Renal cortical epithelial cell (primary cell): ENCODE measurements at places on chromosomes 11 and 22. TPM values are rescaled to one million over a fixed set of nuclear protein-coding genes. Genes with fewer than 3 reads are reported as not detected.

TMEM86A gene
- total RNA-seq = 4.2 and 18.8 TPM in 2 replicates

CCDC188 gene
- 0.10 TPM in 1 of 2 replicates, not detected in the other for total RNA-seq

FRMD8 gene
- total RNA-seq = 67.5 and 89.6 TPM in 2 replicates

- no peak for DNase-seq
These were observed 309.8 kb downstream of the CASP12 start for GRCh38 chr11:104588446-104588845.

DNA sequence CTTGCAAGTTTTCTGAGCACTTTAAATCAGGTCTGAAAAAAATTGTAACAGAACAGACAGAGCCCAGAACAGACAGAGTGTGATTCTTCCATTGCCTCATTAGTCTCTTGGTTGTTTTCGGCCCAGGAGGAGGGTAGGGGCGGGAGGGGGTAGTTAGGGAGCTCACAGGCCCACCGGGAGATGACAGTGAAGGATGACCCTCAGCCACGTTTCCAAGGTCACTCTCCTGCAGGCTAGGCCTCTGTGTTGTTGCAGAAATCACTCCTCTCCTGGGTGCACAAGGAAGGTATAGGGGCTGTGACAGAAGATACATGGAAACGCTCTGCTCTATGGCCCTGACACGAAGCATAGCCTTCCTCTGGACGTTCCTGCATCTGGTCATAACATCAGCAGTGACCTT, 69.3 kb downstream of the ABTB2 start:
- DNase-seq = no peak

DNA sequence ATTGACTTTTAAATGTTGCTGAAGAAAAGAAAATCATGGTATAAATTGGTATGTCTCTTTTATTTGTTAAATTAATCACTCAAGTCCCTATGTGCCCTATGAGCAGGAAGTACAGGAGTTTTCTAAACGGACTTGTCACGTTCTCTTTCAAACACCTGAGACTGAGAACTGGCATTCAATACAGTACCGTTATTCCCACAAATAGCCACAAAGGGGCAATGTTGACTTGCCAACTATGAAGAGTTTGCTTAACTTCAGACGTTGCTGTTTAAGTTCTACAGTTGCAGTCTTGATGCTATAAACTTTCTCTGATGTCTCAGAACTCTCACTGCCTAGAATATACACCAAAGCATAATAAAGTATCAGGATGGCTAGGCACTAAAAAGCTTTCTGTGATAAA, 7.6 kb downstream of the OR56A1 start:
- peak; percentile 64 for DNase-seq

- DNase-seq = no peak
These were observed 11.0 kb downstream of the SYT9 start for GRCh38 chr11:7262672-7263071.

HBG2 gene
- not detected in 2 replicates for total RNA-seq

- no peak for DNase-seq
These were observed 12.0 kb downstream of the ALG12 start for GRCh38 chr22:49906071-49906798.

PGM2L1 gene
- total RNA-seq = 29.2 and 32.6 TPM in 2 replicates

- DNase-seq = no peak
These were observed 15.2 kb downstream of the PPIL2 start for GRCh38 chr22:21680830-21681565.

- DNase-seq = no peak
These were observed 9.8 kb downstream of the MRPL48 start for GRCh38 chr11:73797457-73797856.

DNA sequence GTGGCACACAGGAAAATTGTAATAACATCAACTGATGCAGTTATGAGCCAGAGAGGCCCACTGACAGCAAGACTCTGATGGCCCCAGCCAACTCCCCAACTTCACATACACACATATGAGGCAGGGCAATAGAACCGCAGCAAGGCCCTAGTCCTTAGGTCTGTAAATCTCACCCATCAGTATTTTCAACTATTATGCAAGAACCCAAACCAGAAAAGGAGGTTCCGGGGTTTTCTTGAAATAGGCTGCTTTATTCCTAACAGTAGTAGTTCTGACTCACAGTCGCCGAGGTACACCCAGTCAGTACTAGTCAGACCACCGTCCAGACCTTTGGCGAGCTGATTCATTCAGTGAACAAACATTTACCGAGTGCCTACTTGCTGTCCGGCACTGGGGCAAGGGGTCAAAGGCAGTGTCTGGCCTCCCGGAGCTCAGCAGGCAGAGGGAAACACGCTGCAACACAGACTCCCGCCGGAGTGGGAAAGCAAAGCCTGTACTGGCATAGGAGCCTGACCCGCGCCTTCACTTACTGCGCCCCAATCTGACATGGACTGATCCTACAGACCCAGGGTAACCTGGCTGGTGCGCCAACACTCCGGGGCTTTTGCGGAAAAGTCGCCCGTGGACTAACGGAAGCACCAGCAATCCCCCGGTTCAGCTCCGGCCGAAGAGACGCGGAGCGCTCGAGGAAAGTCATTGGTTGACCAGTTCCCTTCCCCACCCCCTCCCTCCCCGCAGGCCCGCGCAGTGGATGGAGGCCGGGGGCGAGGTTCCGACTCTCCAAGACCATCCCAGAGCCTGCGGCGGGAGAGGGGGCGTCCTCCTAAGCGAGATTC, 1.3 kb downstream of the PLEKHA7 start:
- DNase-seq = peak; percentile 97

DNA sequence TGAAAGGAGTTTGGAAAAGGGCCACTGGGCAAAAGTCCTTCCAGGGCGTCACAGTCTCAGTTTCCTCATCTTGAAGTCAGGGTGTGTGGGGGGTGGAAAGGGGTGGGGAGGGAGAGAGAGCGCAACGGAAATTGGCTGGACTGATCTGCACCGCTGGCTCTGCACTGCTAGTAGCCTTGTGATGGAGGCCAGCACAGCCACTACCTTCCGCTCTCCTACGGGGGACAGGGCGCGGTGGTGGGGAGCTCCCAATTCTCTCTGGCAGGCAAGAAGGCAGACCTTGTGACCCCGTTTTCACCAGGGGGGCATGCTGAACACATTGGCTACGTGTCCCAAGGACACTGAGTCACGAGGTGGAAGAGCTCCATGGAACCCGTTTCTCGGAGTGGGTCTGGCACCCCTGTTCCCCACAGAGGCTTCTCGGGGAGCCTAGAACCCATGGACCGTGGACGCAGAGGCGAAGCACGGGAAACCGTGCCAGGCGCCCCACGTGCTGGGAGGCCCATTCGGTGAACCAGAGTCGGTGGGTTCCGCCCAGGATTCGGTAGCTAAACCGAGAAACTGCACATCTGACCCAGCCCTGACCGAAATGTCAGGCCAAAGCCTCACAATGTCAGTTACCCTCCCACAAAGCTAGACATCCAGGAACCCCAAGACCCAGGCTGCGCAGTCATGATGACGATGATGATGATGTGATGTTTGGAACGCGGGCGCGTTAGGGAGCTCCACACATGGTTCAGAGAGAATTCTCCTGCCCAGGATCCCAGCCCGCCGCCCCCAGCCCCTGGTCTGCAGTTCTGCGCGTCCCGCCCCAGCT, 28.3 kb upstream of the WNT11 start:
- DNase-seq = no peak

GRCh38 chr11:95254131-95254704, 23.2 kb upstream of the SESN3 start:
- peak; percentile 91 for DNase-seq

MS4A6E gene
- not detected in 2 replicates for total RNA-seq

DNA sequence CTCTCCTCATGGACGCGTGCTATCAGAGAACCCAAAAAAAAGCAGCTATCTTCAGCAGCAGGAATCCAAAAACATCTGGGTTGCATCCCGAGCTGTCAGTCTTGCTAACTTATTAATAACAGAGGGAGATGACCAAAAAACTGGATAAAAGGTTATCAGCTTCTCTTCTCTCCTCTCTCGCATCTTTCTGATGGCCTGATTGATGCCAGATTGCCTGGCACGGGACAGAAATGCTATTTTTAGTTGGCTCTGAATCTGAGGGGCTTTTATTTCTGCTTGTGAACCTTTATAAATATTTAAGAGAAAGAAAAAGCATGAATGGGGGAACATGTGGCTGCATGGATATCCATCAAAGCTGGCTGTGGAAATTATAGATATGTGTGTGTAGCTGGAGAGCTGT, 230.3 kb downstream of the ETS1 start:
- no peak for DNase-seq

MUC5AC gene
- total RNA-seq = not detected in 2 replicates

LDHA gene
- total RNA-seq = 1,349 and 2,674 TPM in 2 replicates

- DNase-seq = peak; percentile 28
These were observed 5.4 kb upstream of the MAPK8IP1 start for GRCh38 chr11:45879803-45880686.

- DNase-seq = no peak
These were observed 7.2 kb downstream of the CLMP start for GRCh38 chr11:123187665-123188507.

RASSF10 gene
- total RNA-seq = 2.6 and 13.2 TPM in 2 replicates

DNA sequence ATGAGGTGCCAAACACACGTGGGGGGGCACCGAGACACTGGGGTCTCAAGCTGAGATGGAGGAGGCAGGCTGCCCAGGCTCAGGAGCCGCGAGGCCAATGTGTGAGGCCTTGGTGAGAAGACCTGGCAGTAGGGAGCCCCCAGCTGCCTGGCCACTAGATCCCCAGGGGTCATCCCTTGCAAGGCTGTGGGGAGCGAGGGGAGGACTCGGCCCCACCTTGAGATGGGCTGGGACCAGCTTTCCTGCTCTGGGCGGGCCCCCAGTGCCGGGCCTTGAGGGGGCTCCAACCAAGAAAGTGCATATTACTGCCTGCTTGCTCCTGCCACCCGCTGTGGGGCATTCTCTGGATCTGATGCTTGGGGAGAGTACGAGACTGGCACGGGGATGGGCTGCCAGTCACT, 107.0 kb downstream of the CTTN start:
- DNase-seq = no peak

GRCh38 chr11:124796312-124796711, 3.9 kb downstream of the MSANTD2 start:
- no peak for DNase-seq

DNA sequence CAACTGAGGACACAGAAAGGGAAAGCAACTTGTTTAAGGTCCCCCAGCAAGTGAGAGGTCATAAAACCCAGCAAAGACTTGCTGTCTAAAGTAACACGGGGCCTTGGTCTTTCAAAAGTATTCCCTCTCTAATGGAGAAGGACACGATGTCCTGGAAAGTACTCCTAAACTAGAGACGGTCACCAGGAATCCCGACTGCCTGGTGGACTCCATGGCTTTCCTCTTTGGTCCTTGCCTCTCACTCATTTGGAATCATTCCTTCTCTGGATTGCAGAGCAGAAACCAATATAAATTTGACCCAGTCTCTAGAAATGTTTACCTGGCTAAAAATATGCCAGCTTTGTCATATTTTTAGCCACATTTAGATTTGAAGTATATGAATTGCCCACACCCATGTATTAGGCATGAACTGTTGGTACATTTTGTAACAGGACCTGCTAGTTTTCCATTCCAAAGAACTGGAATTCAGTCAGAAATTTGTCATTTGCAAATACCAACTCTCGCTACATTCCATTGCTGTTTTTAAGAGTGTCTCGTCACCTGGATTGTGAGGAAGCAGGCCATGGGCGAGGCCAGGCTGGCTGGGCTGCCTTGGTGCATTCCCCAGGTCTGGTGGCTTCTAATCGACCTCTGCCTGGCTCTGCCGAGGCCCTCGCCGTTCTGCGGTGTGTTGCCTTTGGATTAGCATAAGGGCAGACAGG, 12.9 kb downstream of the NAV2 start:
- DNase-seq = peak; percentile 81

GRCh38 chr22:22094514-22094913, 111.9 kb upstream of the TOP3B start:
- no peak for DNase-seq

KRTAP5-1 gene
- total RNA-seq = not detected in 2 replicates

DNA sequence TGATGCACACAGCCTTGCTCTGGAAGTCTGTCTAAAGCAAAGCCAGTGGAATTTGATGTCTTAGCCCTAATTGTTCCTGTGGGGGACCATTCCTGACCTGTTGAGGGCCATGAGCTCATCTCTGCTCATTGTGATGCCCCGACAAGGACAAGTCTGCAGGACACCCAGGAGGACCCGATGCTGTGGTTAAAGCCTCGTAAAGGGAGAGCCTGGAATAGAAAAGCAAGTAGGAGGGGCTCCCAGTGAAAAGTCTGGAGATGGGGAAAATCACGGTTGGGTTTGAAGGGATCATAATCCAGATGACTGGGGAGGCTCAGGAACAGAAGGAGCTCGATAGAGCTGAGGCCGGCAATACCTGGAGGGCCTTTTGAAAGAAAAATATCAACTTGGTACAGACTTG, 98.5 kb upstream of the RAG2 start:
- DNase-seq = no peak

GRCh38 chr11:99693941-99694492, 673.3 kb downstream of the CNTN5 start:
- peak; percentile 18 for DNase-seq

GRCh38 chr11:61281581-61282250, 13.4 kb downstream of the VWCE start:
- no peak for DNase-seq

OR10G6 gene
- not detected in 2 replicates for total RNA-seq

GP1BB gene
- not detected in 2 replicates for total RNA-seq

- DNase-seq = no peak
These were observed 1273.7 kb downstream of the LRRC4C start for GRCh38 chr11:40185793-40186192.

ELMOD1 gene
- total RNA-seq = 0.10 TPM in 1 of 2 replicates, not detected in the other

C11orf16 gene
- not detected in 2 replicates for total RNA-seq

GRCh38 chr11:67289226-67289650, at the start of gene ANKRD13D:
Gene ANKRD13D, plus strand, starts transcription at chr11:67289303. Its CDS starts 158 bp downstream, at chr11:67289461.
- DNase-seq = no peak

- peak; percentile 30 for DNase-seq
These were observed 3.3 kb downstream of the FGF19 start for GRCh38 chr11:69700278-69701140.

- no peak for DNase-seq
These were observed 6.6 kb upstream of the SSTR3 start for GRCh38 chr22:37218771-37219411.

GRCh38 chr11:104286129-104286528, 122.2 kb upstream of the PDGFD start:
- DNase-seq = no peak

GRCh38 chr11:61973476-61974162, 6.2 kb upstream of the FTH1 start:
- DNase-seq = no peak
